Vagina (tissue), 2 donors: ENCODE measurements at places on chromosomes 16 and 17.

- DNase-seq: no peak
Observed at GRCh38 chr17:29407856-29408255, 17.7 kb downstream of the TAOK1 start.

- DNase-seq: no peak
Observed at GRCh38 chr17:66006654-66007053, 185.3 kb downstream of the CEP112 start.

GRCh38 chr16:27784351-27785306 is 234.7 kb downstream of the KATNIP start:
- no peak for DNase-seq

DNA sequence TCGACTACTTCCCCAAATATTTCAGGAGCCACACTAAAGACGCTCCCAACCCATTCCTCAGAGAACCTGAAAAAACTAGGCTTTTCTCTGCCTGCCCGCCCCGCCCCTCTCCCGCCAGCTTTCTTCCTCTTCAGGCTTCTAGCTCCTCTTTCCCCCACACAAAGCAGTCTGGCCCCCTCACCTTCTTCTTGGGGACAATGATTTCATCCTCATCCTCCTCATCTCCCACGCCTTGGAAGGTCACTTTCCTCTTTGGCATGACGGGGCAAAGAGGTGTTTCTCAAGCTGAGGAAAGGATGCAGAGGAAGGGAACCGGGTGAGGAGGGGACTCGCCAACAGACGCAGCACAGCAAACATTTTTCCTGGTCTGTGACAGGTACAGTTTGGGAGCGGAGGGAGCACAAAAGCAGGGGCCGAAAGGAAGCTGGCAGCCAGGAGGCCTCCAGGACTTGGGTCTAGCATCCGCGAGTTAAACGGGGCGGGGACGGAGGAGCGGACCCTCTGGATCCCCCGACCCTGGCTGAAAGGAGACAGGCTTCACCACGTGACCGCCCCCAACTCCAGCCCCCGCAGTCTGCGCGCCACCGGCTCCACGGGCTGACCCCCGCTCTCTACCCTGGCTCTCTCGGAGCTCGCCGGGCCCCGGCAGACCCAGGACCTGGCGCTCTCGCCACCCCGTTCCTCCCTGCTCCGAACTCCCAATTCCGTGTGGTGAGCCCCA is 525 bp downstream of the CD2BP2 start:
- DNase-seq: no peak

GRCh38 chr17:51546114-51546513 is 285.8 kb downstream of the UTP18 start:
- no peak for DNase-seq

GRCh38 chr16:67150833-67151396 is at the start of gene B3GNT9:
Gene B3GNT9, minus strand, starts transcription at chr16:67150998. Its CDS starts 513 bp downstream, at chr16:67150485.
- DNase-seq: no peak
